ENCODE measurements at places on chromosomes 3 and 15.
A peak's percentile ranks its signal among the peaks of the same experiment; 100 is the strongest.

GRCh38 chr15:62799037-62799436 is 243.5 kb upstream of the TPM1 start:
- DNase-seq: no peak

DNA sequence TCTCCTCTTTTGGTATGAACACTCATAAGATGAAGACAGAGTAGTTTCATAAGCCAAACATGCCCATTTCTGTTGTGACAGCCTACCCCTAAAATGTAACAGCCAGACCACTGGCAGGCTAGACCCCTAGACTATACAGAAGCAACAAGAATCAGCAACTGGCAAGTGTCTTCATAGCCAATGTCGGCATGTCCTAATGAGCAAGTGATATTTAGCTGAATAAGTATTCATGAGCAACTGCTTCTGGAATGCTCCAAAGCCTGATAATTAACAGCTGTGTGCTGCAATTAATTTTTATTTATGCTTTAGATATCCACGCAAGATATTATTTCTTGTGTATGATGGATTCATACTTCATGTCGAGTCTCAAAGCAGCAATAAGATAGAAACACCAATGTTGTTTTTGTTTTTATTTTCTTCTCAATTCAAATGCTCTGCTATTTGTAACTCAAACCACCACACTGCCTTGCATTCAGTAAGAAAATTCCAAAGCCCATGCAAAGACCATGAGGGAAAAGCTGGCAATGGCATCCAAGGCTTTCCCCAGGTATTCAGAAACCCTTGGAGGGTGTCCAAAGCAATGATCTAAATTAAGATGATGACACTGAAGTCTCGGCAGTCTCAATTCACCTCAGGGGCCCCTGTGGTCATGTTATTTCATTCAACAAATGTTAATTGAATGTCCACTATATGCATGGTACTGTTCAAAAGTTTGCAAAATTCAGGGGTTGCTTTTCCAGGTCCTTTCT is 167.7 kb upstream of the NECTIN3 start:
- DNase-seq: no peak

DNA sequence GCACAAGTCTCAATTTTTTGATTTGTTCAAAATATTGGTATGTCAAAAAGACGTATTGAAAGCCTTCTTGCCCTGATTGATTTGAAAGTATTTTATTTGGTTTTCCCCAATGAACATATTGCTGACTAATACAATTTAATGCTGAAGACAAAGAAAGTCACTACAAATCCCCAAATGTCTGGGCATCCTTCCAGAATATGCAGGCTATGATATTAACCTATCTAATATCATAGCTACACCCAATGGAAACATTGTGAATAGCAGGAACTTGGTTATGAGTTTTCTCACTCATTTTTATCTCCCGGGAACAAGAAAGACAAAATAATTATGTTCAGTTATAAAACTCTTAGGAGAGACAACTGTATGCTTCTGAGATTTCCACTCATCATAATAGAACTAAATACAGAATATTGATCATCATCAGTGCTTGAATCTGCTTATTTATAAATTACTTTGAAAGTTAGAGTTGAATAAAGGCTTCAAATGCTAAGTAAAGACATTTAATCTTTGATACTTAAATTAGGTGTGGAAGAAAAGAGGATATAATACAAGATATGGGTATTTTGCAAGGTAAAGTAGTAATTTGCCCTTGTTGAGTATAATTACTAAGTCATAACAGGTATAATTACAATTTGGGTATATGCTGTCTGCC is 483.9 kb downstream of the RBMS3 start:
- peak; percentile 76 for DNase-seq

DNA sequence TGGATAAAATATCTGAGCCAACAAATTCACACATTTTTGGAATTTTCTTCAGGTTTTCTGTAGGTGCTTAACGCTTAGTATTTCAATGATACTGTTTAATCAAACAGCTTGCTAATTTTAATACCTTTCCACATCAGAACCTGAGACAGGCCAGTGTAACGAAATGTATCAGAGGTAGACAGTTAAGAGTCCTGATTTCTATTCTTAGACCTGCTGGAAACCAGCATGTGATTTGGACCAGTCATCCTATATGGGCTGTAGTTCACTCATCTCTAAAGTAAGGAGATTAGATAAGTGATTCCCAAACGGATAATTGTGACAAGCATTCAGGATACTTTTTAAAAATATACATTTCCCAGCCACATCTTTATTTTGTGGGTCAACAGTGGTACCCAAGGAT is 18.4 kb downstream of the ARL6IP5 start:
- DNase-seq: no peak

- no peak for DNase-seq
Observed at GRCh38 chr15:99951511-99951910, 218.3 kb upstream of the LYSMD4 start.

- no peak for DNase-seq
Observed at GRCh38 chr15:22958487-22959280, 21.5 kb downstream of the CYFIP1 start.

GRCh38 chr3:108669208-108669607 is 79.7 kb downstream of the DZIP3 start:
- no peak for DNase-seq

GRCh38 chr15:83697716-83698115 is 43.8 kb downstream of the ADAMTSL3 start:
- no peak for DNase-seq

- no peak for DNase-seq
Observed at GRCh38 chr3:124535306-124535705, 194.9 kb upstream of the UMPS start.

- DNase-seq: no peak
Observed at GRCh38 chr15:29067949-29068348, 182.2 kb downstream of the APBA2 start.
